ENCODE measurements at places on chromosomes 5 and 9. TPM values are rescaled to one million over a fixed set of nuclear protein-coding genes. Genes with fewer than 3 reads are reported as not detected.

DNA sequence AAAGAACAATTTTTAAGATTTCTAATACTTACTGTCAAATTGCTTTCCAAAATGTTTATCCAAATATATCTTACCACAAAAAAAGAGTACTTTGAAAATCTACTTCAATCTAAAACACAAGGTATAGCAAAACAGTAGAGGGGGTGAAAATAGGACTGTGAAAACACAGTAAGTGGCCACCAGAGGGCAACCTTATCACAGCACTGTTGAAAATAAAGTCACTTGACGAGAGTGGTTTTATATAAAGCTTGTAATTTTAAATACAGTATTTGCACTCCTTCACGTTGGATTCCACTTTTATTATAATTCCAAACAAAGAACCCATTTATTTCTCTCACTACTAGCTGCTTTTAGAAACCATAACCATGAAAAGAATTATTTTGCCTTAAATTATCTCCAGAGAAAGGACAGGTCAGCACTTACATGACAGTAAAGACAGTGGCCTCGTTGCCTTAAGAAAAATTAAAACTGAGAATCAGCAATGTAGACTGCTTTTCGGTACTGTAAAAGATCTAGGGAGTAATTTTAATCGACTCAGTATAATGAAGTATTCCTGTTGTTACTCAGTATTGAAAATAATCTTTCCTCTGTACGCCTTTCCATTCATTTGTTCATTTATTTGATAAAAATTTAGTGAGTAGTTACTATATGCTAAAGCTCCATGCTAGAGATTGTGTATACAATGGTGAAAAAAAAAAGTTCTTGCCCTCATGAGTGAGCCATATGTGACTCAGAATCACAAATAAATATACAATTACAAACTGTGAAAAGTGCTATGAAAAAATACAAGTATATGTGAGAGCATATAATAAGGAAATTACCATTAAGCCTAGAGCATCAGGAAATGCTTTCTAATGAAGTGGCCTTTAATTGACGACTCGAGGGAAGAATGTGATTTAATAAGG is 40.0 kb upstream of the CDK5RAP2 start:
- no peak overlapping the region for H3K4me3 ChIP-seq
- H3K27ac ChIP-seq, result no peak overlapping the region
- H3K36me3 ChIP-seq, result no peaks in the 10 kb centered on the region
- H3K27me3 ChIP-seq, result no peaks in the 10 kb centered on the region

DNA sequence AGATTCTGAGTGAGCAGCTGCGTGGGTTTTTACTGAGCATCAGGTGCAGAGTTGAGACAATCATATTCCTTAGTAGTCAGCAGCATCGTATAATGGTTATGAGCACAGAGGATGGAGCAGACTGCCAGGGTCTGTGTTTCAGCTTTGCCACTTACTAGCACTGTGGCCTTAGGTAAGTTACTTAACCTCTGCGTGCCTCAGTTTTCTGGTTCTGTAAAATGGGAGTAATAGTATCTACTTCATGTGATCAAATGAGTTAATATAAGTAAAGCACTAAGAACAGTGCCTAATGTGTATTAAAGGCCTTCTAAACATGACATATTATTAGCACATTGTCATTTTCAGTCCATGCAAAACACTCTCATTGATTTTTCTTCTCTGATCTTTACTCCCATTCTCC is 4.8 kb upstream of the BTF3 start:
- H3K4me3 ChIP-seq, result no peak overlapping the region
- H3K27ac ChIP-seq, result no peak overlapping the region
- H3K4me1 ChIP-seq, result peaks cover 16% of the 10 kb centered on the region
- no peak for DNase-seq

- no peak overlapping the region for H3K4me3 ChIP-seq
- no peak for DNase-seq
- no peak overlapping the region for H3K27ac ChIP-seq
Observed at GRCh38 chr9:133981958-133982681, 10.0 kb downstream of the VAV2 start.

DNA sequence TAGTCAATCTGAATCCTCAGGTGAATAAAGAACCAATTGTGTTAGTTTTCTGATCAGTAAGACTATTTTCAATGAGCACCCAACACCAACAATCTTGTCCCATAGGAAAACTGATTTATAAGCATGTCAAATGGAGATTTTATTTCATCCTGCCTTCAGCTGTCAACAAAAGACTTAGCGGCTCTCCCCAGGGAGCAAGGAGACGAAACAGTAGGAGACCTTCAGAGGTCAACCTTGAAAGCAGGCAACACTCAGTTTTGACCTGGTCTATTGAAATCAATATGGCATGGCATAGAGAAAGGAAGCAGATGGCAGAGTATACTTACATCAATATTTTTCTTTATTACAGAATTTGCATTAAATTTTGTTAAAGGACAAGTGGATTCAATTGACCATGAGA is 34.1 kb downstream of the ZNF622 start:
- no peak for DNase-seq
- no peaks in the 10 kb centered on the region for H3K36me3 ChIP-seq
- no peaks in the 10 kb centered on the region for H3K4me1 ChIP-seq
- H3K27ac ChIP-seq, result no peak overlapping the region
- H3K4me3 ChIP-seq, result no peak overlapping the region

DNA sequence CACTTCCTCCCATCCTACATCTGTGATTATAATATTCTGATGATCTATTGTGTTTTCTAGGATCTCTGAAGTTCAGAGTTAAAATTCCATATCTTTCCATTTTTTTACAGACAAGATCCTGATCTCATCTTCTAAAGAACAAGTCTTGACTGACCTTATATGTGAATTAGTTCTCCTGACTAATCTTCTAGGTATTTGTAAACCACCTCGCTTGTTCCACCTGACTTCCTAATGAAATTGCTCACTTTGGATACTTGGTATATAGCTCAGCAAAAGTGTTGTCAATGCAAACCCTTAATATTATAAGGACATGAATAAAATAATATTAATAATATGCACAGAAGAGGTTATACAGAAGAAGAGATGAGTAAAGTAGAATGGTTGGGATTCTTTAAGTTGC is 68.2 kb upstream of the NR4A3 start:
- no peaks in the 10 kb centered on the region for H3K36me3 ChIP-seq
- no peak for DNase-seq
- no peaks in the 10 kb centered on the region for H3K4me1 ChIP-seq

GRCh38 chr9:99680191-99680590 is 141.5 kb upstream of the NR4A3 start:
- no peaks in the 10 kb centered on the region for H3K36me3 ChIP-seq
- H3K4me3 ChIP-seq, result no peak overlapping the region
- H3K27ac ChIP-seq, result no peak overlapping the region
- DNase-seq, result no peak

DNA sequence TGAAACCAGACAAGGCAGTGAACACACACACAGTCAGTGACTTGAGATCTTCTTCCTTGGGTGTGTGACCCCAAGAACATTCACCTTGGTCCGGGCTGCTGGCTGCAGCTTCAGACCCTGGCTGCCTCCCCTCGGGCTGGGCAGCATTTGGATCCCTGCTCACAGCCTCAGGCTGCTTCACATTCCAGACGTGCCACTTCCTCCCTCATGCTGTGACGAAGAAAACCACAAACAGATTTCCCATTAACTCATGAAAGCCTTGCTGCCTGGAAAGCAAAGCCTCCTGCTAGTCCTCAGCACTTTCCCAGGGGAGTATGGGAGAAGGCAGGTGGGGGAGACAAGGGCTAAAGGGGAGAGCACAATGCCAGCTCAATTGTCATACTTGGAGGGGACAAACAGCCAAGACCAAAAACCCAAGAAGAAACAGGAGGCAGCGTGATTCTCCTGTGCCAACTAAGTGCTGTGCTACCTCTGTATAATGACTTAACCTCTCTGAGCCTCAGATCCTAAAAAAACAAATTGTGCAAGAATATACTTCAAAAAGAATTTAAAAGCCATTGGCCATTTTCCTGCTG is 594.6 kb upstream of the BRINP1 start:
- H3K27ac ChIP-seq, result peak overlapping the region; percentile 43
- H3K27me3 ChIP-seq, result no peaks in the 10 kb centered on the region
- H3K4me1 ChIP-seq, result peaks cover 5% of the 10 kb centered on the region
- no peaks in the 10 kb centered on the region for H3K36me3 ChIP-seq

CHSY3 gene
- total RNA-seq, result 0.46 TPM

PDE6A gene
- total RNA-seq, result 2.5 TPM

DNA sequence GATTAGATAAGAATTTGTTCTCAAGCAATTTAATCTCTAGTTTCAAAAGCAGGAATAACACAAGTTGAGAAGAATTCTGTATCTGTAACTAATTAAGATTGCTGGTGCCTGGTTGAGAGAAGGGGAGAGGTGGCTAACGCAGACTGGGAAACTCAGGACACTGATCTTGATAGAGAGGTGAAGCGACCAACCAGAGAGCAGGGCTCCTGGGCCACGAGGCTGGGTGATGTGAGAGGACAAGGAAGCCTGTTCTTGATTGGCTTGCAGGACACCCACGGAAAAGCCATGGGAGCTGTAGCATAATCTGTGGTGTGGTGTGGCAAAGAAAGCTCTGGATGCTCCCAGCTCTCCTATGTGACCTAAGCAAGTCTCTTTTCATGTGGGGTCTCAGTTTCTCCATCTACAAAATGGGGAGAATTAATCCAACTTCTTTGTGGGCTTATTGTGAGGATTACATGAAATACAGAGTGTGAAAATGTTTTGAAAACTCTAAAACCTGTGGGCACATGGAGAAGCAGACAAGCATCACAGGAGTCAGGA is 594.1 kb upstream of the BRINP1 start:
- no peak overlapping the region for H3K4me3 ChIP-seq
- no peaks in the 10 kb centered on the region for H3K27me3 ChIP-seq
- H3K27ac ChIP-seq, result no peak overlapping the region
- H3K4me1 ChIP-seq, result peaks cover 5% of the 10 kb centered on the region
- DNase-seq, result peak; percentile 49

DNA sequence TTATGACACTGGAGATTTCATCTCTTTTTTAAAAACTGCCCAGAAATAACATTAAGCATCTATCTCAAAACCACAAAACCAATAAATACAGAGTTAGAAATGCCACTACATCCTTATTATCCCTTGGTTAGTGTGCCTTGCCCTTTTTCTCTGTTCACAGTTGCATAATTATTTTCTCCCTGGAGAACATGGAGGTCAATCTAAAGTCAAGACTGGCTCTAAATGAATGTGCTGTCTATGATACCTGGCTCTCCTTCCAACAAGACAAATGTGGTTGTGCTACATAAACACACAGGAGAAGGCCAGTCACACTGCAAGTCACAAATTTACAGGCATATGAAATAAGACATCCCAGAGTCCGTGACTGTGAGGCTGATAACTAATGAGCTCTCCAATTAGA is 2.8 kb downstream of the FBN2 start:
- peaks cover 6% of the 10 kb centered on the region for H3K4me1 ChIP-seq
- H3K27ac ChIP-seq, result no peak overlapping the region
- no peaks in the 10 kb centered on the region for H3K27me3 ChIP-seq
- no peaks in the 10 kb centered on the region for H3K36me3 ChIP-seq
- H3K4me3 ChIP-seq, result no peak overlapping the region

- no peaks in the 10 kb centered on the region for H3K27me3 ChIP-seq
- H3K4me1 ChIP-seq, result no peaks in the 10 kb centered on the region
- DNase-seq, result no peak
- no peak overlapping the region for H3K27ac ChIP-seq
- H3K36me3 ChIP-seq, result no peaks in the 10 kb centered on the region
Observed at GRCh38 chr5:4584982-4585381, 555.1 kb upstream of the ADAMTS16 start.
